ENCODE measurements at places on chromosomes 1 and 21. TPM values are rescaled to one million over a fixed set of nuclear protein-coding genes. Genes with fewer than 3 reads are reported as not detected.

Gene SYPL2
- 8.6 TPM for polyA plus RNA-seq

Gene FAM167B
- 6.5 TPM for polyA plus RNA-seq

Gene SMYD2
- 40.3 TPM for polyA plus RNA-seq

Gene USH2A
- 0.07 TPM for polyA plus RNA-seq

Gene MAP1LC3C
- 1.0 TPM for polyA plus RNA-seq

Gene NCAM2
- polyA plus RNA-seq = 7.0 TPM

Gene GCLM
- 13.1 TPM for polyA plus RNA-seq

Gene GSTM5
- polyA plus RNA-seq = 42.1 TPM

Gene TIMM17A
- polyA plus RNA-seq = 63.4 TPM

Gene PSRC1
- 27.1 TPM for polyA plus RNA-seq

Gene CLEC20A
- 0.24 TPM for polyA plus RNA-seq

Gene RIPPLY3
- 3.0 TPM for polyA plus RNA-seq

Gene FAM72A
- polyA plus RNA-seq = 4.6 TPM

Gene RGS16
- 0.84 TPM for polyA plus RNA-seq

Gene GNAT2
- not detected for polyA plus RNA-seq

Gene LRRC8D
- 40.2 TPM for polyA plus RNA-seq

Gene ARHGAP29
- 90.5 TPM for polyA plus RNA-seq

Gene LDLRAD1
- 0.07 TPM for polyA plus RNA-seq

Gene LRRC7
- polyA plus RNA-seq = 14.2 TPM
